IMR-90 (cell line): ENCODE measurements at places on chromosomes 3 and 15.

DNA sequence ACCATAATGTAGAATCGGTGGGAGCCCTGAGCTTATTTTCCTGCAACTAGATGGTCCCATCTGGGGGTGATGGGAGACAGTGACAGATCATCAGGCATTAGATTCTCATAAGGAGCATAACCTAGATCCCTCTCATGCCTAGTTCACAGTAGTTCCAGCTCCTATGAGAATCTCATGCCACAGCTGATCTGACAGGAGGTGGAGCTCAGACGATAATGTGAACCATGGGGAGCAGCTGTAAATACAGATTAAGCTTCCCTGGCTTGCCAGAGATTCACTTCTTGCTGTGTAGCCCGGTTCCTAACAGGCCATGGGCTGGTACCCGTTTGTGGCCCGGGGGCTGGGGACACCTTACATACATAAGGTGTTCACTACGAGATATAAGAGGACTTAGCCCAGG, 67.5 kb upstream of the LRRFIP2 start:
- no peak for DNase-seq

DNA sequence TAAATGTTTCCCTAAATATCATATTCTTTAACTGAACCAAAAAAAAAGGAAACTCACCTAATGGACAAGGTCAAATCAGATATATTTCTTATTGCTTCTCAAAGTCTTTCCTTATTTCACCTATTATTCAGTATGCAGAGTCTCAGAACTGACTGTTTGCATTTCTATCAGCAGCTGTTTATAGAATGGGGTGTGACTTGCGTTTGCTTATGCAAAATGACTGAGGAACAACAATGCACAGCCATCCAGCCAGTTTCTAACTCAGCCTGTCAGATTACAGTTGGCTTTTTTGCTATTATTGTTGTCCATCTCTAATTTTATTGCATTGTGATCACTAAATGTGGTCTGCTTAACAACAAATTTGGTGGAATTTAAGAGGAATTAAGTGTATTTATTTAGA, 40.7 kb downstream of the RAB27A start:
- DNase-seq = no peak

DNA sequence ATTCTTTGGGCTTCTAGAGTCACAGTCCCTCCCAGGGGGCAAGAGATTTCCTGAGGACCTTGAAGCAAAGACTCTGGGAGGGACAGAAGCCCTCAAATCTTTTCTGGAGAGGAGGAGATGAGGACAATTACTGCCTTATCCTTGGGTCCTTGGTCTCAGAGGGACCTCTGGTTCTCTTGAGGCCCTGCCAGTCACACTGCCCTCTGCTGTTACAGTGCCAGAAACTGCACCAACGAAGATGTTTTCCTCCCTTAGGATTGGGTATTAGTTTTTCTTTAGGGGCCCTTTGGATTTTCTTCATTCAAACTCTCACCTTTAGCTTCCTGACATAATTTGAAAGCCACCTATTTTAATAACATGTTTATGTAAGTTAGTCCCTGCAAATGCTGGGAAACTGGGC, 58.2 kb upstream of the SCN5A start:
- no peak for DNase-seq

DNA sequence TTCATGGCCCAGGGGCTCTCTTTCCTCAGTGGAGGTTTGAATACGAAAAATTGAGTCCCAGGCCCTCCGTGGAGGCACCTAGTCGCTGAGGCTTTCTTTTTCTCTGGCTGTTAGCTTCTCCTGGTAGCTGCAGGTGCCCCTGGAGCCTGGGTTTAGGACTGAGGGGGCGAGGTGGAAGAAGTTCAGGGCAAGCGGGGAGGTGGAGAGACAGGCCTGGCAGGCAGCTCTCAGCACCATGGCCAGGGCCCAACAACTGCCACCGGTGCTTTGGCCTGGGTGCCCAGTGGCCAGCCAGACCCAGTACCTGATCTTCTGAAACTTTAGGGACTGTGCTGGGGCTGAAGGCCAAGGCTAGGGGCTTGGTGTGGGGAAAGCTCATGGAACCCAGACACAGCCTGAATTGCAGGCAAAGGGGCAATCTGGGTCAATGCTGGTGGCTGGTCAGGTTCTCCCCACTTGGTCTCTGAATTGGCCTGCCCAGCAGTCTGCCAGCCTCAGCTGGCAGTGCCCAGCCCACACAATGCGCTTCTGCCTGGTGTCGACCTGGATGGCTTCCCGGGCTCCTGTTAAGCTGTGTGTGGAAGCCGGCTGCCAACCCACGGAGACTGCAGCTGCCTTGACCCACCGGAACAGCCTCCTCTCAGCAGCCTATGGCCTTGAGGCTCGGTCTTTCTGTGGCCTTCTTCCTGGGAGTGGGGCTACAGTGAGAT, 30.3 kb upstream of the POLG start:
- no peak for DNase-seq
